ENCODE measurements at places on chromosomes 11 and 22. TPM values are rescaled to one million over a fixed set of nuclear protein-coding genes. Genes with fewer than 3 reads are reported as not detected.

The MS4A12 gene
- polyA plus RNA-seq, result not detected

The HEPN1 gene
- polyA plus RNA-seq, result 1.1 TPM

GRCh38 chr22:38086001-38086845 lies 2.2 kb upstream of the SLC16A8 start:
- DNase-seq, result no peak

The ABTB2 gene
- 17.4 TPM for polyA plus RNA-seq

- DNase-seq, result no peak
Measured at GRCh38 chr22:37145180-37146050, 4.3 kb downstream of the IL2RB start.

GRCh38 chr11:95849087-95849825 lies 59.0 kb downstream of the CEP57 start:
- DNase-seq, result peak; percentile 45

The PHOX2A gene
- polyA plus RNA-seq, result not detected

DNA sequence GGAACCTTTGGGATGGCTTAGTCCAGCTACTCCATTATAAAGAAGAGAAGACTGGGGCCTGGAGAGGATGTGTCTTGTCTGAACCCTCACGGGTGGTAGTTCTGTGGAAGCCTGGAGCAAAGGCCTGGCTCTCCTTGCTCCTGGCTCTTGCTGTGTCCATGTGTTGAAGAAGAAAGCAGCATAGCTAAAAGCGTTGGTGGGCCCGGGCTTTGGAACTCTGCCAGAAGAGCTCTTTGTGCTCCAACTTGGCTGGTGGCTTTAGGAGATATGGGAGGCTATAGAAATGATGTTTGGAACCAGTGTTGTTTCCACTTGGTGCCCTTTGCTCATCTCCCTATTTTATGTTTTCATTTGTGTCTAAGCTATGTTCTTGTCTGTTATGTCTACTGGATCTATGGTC lies 131.1 kb downstream of the DBX1 start:
- DNase-seq, result no peak

The MS4A1 gene
- polyA plus RNA-seq, result 0.50 TPM

- DNase-seq, result no peak
Measured at GRCh38 chr11:57552479-57552878, 15.0 kb downstream of the UBE2L6 start.

DNA sequence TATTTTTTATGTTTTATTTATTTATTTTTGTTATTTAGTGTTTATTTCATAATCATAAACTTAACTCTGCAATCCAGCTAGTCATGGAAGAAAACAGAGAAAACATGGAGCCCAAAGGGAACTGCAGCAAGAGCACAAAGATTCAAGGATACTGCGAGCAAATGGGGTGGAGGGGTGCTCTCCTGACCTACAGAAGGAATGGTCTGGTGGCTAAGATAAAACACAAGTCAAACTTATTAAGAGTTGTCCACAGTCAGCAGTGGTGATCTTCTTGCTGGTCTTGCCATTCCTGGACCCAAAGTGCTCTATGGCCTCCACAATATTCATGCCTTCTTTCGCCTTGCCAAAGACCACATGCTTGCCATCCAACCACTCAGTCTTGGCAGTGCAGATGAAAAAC lies 36.7 kb downstream of the STIM1 start:
- no peak for DNase-seq

GRCh38 chr11:64656862-64657261 lies 65.8 kb downstream of the SLC22A12 start:
- DNase-seq, result no peak

DNA sequence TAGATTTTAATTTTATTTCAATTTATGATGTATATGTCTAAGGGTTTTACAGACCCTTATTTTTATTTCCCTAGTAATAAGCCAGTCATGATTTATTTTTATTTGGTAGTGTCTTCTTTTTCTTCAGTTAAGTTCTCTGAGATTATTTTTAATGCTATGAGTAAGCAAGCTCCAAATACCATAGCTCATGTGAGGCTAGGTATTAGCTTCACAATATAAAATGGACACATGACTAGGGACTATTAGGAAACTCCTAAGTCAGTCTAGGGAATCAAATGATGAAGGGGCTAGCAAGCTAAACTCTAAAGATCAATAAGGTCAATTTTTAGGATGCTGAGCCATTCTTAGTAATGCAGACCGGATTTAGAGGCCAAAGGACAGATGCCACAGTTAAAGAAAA lies 45.9 kb downstream of the CKAP5 start:
- DNase-seq, result no peak

GRCh38 chr11:11510939-11511338 lies 110.9 kb downstream of the GALNT18 start:
- DNase-seq, result no peak

- no peak for DNase-seq
Measured at GRCh38 chr11:94379613-94380012, 21.6 kb downstream of the GPR83 start.

DNA sequence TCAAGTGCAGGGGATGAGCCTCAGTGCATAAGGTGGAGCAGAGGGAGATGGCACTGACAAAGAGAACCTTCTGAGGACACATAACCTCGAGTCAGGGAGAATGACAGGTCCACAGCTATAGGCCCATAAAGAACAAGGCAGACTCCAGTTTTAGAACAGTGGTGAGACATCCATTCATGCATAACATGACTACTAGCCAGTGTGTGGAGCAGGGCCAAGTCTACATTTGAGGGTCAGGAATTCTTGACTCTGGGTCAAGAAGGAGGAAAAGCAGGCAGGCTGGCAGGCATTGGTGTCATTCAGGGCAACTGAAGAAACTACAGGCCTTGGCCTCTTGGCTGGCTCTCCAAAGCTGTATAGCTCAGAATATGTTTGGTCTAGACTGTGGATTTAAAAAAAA lies 54.9 kb downstream of the MTNR1B start:
- no peak for DNase-seq

GRCh38 chr11:126443120-126443519 lies 87.6 kb downstream of the ST3GAL4 start:
- no peak for DNase-seq

- DNase-seq, result no peak
Measured at GRCh38 chr22:23608583-23608982, 23.5 kb downstream of the DRICH1 start.

- DNase-seq, result peak; percentile 7
Measured at GRCh38 chr11:119263352-119263940, 53.5 kb downstream of the MCAM start.

DNA sequence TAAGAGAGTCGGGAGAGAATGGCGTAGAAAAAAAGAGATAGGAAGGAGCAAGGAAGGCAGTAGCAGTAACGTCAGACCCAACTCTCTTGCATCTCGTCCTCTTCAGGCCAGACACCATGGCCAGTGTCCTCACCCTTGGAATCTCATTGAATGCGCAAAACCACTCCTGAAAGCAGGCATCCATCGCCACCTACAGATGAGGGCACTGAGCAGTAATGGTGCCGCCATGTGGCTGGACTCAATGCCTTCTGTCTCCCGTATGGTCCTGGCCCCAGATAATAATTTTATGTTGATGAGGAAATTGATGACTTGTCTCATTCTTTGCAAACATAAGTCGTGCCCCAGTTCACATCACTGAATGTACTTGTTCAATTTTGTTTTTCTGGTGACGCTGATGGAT lies 17.8 kb upstream of the ALX4 start:
- DNase-seq, result no peak

- DNase-seq, result no peak
Measured at GRCh38 chr11:20671856-20672546, 2.6 kb downstream of the NELL1 start.

DNA sequence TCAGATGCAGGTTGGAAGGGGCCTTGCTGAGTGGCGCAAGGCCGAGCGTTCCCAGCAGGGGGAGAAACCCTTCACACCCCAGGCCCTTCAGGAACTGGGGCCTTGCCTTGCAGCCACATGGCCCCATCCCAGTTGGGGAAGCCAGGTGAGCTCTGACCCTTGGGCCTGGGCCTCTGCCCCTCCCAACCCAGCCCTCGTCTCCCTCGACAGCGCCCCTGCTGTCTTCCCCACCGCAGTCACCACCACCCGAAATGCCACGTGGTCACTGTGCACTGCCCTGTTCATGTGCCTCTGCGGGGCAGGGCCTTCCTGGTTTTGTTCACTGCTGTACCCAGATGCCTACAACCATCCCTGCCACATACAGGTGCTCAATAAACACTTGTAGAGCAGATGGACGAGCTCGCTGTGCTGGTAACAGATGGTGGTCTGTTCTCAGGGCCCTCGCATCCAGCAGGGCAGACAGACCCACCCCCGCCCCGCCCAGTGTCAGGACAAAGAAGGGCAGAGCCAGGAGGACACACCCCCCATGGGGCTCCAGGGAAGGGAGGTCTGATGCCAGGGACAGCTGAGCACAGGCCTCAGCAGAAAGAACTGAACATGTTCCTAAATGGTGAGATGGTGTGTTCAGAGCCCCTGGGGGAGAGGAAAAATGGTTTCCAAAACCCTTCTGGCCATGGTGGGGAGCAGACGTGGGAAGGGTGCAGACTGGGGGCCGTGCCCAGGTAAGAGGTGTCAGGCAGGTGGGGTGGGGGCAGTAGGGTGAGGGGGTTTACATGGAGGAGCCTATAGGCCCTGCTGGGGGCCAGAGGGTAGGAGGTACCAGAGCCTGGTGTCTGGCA lies 3.7 kb downstream of the POLR2L start:
- no peak for DNase-seq

The SBF2 gene
- polyA plus RNA-seq, result 47.0 TPM

- DNase-seq, result no peak
Measured at GRCh38 chr11:133541021-133541719, 8.9 kb upstream of the OPCML start.

The MAPK8IP2 gene
- 0.98 TPM for polyA plus RNA-seq

The PATE3 gene
- not detected for polyA plus RNA-seq

- no peak for DNase-seq
Measured at GRCh38 chr11:69250186-69251056, 43.5 kb upstream of the MYEOV start.

- no peak for DNase-seq
Measured at GRCh38 chr11:125350206-125351032, 145.6 kb downstream of the FEZ1 start.

- DNase-seq, result no peak
Measured at GRCh38 chr22:30801695-30802094, 107.0 kb downstream of the OSBP2 start.

- no peak for DNase-seq
Measured at GRCh38 chr22:50030297-50031188, 18.0 kb upstream of the IL17REL start.

GRCh38 chr22:24481641-24482040 lies 13.5 kb upstream of the UPB1 start:
- DNase-seq, result no peak

The OR52H1 gene
- not detected for polyA plus RNA-seq

DNA sequence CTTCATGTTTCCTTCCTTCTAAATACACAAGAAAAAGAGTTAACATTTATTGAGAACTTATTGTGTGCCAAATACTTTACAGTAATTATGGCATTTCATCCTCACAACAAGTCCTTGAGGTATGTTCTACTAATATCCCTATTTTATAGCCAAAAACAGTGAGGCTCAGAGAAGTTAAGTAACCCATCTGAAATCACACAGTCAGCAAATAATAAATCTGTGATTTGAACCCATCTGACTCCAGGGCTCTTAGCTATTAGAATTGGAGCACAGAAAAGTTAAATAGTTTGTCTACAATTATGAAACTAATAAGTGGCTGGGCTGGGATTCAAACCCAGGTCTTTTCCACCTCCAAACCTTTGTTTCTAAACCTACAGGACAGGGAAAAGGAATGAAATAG lies 36.5 kb upstream of the MYOD1 start:
- no peak for DNase-seq

DNA sequence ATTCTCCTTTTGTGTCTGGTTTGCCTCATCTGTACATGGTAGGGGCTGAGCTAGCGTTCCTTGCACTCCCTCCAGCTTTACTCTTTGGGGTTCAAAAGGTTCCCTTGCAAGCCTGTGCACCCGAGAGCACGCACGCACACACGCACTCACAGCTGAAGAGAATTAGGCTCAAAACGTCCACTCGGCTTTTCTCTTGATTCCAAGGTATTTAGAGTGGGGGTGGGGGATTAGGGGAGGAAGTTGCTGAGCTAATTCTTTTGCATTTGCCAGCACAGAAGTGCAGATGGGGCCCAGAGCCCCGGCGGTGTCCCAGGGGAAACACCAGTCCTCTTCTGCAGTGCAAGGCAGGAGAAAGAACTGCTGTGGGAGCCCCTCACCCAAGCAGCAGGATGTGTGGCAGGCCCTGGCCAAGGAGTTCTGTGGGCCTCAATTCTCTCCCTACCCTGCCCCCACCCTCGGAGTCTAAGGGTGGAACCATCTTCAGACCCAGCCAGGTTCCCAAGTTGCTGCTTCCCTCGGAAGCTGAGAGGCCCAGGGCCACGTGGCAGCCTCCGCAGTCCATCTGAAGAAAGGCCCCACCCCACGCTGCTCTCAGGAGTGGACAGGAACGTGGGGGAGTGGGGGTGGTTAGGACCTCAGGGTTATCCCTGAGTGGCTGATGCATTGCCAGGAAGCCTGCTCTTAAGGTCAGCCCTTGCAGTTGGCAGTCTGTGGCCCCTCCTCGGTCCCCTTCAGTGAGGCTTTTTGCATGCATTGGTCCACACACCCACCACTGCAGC lies 3.8 kb upstream of the KCNQ1OT1 start:
- DNase-seq, result no peak

DNA sequence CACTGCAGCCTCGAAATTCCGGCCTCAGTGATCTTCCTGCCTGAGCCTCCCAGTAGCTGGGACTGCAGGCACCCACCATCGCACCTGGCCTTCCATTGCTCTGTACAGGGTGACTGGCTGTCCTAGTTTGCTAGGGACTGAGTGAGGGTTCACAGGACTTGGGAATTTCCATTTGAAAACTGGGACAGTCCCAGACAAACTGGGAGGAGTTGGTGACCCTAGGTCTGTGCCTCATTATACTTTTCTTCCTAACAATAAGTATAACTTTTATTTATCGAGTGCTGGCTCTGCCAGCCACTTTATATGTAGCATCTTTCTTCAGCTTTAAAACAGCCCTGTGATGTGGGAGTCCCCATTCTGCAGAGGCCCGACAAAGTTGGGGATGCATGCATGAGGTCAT lies 25.5 kb downstream of the TCP11L1 start:
- no peak for DNase-seq

- no peak for DNase-seq
Measured at GRCh38 chr11:76160856-76161255, 45.4 kb downstream of the WNT11 start.

GRCh38 chr11:96306933-96307775 lies 35.8 kb downstream of the MAML2 start:
- DNase-seq, result peak; percentile 95

DNA sequence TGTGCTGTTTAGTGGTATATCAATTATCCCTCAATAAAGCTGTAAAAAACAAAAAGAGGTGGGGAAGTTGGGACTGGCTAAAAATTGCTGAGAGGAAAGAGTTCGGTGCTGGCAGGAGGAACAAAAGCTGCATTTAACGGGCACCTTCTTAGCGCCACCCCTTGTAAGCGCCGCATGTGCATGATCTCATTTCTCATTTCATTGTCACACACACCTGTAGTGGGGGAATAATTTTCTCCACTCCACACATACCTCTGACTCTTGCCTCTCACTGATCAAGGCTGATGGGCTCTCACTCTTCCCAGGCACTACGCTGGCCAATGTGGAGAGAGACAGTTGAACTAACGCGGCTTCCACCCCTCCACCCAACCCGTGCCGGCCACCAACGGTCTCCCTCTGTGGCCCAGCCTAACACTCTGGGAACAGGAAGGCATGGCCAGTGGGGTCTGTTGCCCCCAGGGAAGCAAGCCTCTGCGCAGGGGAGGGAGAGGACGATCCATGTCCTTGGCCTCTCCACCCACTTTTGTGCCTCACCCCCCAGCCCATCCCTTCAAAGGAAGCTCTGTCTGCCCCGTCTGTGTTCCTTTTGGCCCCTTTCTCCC lies 186.7 kb upstream of the SYT13 start:
- DNase-seq, result no peak
